ENCODE measurements at places on chromosomes 13 and 19.
A peak's percentile ranks its signal among the peaks of the same experiment; 100 is the strongest.

DNA sequence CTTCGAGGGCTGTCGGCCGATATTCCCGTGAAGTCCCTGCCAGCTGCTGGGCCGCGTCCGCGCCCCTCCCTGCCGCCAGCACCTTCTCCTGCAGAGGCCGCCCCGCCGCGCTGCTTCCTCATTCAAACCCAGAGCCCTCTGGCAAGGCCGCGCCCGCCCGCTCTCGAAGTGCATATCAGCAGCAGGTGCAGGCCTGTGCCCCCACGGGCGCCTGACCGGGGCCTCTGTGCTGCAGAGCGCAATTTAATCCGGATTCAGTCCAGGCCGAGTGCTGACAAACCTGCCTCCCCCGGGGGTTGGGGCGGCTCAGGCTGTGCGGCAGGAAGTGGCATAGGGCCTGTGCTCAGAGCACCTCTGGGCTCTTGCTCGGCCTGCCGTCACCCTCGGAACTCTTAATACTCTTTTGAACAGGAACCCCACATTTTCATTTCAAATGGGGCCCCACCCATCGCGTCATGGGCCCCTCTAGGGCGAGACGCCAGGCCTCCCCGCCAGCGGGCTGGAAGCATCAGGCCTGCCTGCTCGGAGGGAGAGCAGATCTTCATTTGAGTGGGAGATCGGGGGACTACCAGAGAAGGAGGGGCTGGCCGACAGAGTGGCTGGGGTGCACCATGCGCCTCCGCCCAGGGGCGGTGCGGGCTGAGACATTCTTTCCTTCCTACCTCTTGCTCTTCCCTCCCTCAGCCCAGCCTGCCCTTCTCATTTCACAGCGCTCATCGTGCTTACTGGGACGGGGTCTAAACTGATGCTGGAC, 125.7 kb downstream of the TNFRSF19 start:
- DNase-seq: no peak

DNA sequence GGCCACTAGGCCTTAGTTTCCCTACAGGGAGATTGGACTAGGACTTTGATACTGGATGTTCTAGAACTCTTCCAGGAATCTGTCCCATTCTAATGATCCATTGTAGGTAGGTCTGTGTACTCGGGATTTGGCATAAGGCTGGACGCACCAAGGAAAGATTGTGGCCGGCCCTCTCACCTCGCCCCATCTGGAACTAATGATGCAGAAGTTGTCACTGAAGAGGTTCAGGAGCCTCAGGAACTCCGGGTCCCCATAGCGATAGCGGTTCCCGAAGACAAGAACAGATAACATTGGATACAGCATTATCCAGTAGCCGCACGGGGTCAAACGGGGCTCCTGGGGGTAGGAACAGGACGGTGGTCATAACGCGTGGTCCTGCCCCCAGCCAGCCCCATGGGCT, 11.2 kb downstream of the EGLN2 start:
- DNase-seq: no peak

DNA sequence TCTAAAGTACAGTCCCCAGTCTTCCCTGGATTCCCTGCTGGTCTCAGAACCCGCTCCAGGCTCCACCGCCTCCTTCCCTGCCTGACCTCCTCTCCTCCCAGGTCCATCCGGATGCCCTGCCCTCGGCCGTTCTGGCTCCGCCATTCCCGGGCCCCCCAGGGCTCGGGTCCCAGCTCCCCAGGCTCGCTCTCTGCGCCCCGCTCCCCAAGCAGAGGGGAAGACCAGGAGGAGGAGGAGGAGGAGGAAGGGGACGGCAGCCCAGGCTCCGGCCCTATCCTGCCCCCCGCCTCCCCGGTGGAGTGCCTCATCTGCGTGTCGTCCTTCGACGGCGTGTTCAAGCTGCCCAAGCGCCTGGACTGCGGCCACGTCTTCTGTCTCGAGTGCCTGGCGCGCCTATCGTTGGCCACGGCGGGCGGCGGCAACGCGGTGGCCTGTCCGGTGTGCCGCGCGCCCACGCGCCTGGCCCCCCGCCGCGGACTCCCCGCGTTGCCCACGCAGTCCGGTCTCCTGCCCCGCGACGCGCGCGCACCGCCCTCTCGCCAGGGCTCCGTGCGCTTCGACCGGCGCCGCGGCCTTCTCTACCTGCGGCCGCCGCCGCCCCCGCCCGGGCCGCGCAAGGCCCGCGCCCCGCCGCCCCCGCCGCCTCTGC, 647 bp downstream of the RNF225 start:
- DNase-seq: no peak

DNA sequence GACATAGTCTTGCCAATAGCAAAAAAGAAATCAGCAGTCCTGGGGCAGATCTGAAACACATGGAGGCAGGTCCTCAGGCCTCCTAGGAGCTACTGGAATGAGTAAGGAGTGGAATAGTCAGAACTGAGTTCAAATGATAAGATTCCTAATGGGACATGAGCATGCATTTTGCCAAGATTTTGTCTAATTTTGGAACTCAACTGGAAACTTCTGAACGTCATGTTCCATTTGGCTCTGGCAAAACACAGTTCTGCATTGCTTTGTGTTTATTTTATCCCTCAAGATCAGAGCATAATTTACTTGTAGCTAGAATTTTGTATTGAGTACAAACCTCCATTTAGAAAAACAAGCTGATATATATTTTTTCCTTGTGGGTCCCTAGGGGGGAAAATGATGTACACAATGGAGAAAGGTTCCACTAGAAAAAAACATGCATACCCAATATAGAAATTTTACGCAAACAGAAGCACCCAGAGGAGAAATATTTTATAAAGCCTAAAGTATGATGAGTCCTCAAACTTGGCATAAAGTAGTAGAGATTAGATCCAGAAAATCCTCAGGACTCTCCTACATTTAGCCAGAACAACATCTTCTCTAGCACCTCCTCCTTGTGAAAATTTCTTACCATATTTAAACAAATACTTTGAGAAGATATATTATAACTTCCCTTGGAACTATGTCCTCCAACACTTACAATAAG, 149.0 kb upstream of the SERP2 start:
- no peak for DNase-seq

DNA sequence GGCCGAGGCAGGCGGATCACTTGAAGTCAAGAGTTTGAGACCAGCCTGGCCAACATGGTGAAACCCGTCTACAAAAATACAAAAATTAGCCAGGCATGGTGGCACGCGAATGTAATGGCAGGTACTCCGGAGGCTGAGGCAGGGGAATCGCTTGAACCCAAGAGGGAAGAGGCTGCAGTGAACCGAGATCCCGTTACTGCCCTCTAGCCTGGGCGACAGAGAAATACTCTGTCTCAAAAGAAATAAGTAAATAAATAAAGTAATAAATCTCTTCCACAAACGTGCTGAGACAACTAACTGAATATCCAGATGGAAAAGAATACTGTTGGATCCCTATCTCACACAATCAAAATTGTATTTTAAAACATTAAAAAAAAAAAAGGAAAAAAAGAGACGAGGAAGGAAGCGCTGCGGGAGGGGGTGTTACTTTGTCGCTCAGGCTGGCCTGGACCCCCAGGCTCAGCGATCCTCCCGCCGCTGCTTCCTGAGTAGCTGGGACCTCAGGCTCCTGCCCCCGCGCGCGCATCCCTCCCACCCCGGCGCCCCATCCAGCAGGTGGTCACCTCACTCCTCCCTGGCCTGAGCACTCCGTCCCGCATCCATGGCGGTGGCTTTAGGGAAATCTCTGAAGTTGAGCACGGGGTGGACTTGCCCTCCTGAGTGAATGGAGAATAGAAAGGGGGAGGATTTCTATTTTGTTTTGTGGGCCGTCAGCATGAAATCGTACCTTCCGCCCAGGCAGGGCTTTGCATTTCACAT, 628 bp upstream of the ZNF813 start:
- peak; percentile 31 for DNase-seq

DNA sequence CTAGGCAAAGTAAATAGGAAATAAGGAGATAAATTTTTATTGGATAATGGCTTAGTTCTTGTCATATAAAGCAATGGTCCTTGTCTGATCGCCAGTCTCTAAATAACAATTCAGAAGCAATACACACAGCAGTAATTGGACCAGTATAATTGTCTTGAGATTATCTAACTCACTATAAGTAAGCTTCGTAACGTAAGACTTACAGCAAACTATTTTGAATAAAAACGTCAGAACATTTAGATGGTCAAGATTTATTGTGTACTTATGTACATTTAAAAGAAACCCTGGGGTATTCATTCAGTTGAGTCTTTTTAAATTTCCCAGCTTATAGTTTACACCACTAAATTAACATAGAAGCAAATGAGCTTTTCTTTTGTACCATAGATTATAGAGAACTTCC, 20.2 kb upstream of the TRPC4 start:
- DNase-seq: no peak

- DNase-seq: no peak
Measured at GRCh38 chr13:93660391-93661063, 433.9 kb downstream of the GPC6 start.

- peak; percentile 85 for DNase-seq
Measured at GRCh38 chr19:50377051-50377461, 799 bp downstream of the NR1H2 start.

DNA sequence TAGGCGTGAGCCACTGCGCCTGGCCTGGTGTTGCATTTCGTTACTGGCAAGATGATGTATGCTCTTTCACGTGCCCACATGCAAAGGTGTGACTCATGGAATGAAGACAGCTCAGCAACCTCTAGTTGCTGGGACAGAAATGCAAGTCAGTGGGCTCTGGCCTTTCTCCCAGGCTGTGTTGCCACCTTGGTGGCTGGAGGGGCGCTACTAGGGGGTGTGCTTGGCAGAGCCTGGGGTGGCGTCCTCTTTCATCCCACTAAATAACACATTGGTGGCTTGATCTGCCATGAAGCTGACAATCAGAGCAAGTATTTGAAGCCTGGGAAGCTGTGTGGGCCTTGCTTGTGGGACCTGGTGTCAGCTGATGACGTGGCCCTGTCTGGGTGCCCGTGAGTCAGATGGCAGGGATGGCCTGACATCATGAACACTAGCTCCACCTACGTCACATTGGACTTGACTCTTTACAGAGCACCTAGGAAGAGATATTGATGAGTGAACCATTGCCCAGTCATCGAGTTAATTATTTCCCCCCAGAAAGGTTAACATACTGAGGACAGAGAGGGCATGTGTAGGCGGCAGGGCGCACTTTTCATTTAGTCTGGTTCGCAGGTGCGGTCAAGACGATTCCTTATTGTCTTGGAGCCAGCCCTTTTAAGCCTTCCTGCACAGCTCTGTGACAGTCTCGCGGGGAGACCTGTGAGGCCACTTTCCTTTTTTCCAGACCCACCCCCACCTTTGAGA, 154.2 kb downstream of the TM9SF2 start:
- no peak for DNase-seq
